Sigmoid colon (tissue), 7 donors: ENCODE measurements at places on chromosomes 4 and X. TPM values are rescaled to one million over a fixed set of nuclear protein-coding genes. Genes with fewer than 3 reads are reported as not detected.

GRCh38 chr4:28227764-28228163 is 1367.1 kb downstream of the STIM2 start:
- DNase-seq = no peak

DNA sequence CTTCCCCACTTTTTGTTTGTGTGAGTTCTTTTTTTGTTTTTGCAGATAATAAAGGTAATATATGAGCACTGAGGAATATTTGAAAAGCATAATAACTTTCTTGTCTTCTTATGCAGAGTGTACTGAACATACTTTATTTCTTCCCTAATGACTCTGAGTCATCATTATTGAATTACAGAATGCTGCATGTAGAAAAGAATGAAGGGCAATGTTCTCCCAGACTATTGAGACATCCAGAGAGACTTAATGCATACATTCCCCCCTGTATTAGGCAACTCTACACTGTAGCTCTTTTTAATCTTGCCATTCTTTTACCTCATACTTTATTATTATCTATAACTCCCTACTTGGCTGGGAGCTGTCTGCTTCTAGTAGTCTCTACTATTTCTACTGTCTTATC is 240.5 kb upstream of the ANKRD50 start:
- DNase-seq = no peak

GRCh38 chrX:136941396-136942337 is 61.1 kb upstream of the RBMX start:
- no peak for DNase-seq

- no peak for DNase-seq
Measured at GRCh38 chr4:105551965-105552746, at the start of gene ARHGEF38. TSS of gene ARHGEF38 (plus strand) at chr4:105552620. CDS start at chr4:105552766, 146 bp downstream.

GRCh38 chr4:5845035-5845905 is 47.6 kb downstream of the CRMP1 start:
- DNase-seq = no peak

GRCh38 chr4:149426461-149426860 is 389.2 kb downstream of the IQCM start:
- DNase-seq = no peak

- DNase-seq = no peak
Measured at GRCh38 chrX:21996872-21997455, 35.2 kb upstream of the PHEX start.

DNA sequence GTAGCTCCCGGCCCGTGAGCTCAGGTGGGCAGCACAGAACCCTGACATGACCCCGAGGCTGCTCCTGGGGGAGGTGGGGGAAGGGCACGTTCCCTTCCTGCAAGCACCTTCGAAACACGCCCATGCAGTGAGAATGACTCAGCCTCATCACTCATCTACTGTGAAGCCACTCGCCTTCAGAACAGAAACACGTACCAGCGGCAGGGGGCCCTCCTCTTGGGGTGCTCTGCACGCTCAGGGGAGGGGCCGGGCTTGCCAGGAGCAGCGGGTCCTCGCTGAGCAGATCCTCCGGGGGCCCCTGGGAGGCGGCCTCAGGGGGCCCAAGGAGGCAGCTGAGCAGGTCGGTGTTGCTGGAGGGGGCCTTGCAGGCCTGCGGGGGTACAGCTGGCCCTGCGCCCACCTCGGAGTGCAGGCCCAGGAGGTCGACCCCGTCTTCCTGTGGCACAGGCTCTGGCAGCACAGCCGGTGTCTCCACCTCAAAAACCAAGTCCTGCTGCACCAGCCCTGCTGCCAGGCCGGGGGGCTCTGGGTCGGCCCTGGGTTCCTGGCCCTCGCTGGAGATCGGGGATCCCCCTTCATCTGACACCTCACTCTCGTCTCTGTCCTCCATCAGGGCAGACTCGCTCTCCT is 40.9 kb upstream of the CPLX1 start:
- no peak for DNase-seq

Gene PLAC8
- 4.2 TPM for total RNA-seq

Gene FGF16
- total RNA-seq = not detected

Gene GPAT3
- total RNA-seq = 17.2 TPM

Gene SSX4B
- total RNA-seq = not detected
